Activated gamma-delta T cell treated with Interleukin-2 at 50 U/mL for 16 hours (primary cell): ENCODE measurements at places on chromosomes 12 and 14.

DNA sequence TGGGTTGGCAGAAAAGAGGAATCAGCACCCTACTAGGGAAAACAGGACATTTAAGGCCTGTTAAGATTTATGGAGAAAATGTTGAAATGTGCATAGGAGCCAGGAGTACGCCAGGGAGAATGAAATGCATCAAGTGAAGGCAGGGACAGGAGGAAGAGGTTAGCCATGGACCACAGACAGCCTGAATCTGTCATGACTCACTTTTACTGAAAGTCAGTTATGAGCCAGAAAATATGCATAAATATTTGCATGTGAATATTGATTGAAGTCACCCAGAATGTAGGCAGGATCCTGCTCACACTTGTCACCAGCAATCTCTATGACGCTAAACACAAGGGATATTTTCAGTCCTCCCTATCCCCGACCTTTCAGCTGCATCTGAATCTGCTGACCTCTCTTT, 25.1 kb upstream of the CDK17 start:
- no peak for DNase-seq

GRCh38 chr14:63939006-63939270, 86.1 kb downstream of the SYNE2 start:
- no peak for DNase-seq

- DNase-seq, result no peak
Measured at GRCh38 chr12:115507951-115508722, 769.4 kb downstream of the MED13L start.

GRCh38 chr12:58242796-58243630, 301.6 kb downstream of the ATP23 start:
- DNase-seq, result no peak

DNA sequence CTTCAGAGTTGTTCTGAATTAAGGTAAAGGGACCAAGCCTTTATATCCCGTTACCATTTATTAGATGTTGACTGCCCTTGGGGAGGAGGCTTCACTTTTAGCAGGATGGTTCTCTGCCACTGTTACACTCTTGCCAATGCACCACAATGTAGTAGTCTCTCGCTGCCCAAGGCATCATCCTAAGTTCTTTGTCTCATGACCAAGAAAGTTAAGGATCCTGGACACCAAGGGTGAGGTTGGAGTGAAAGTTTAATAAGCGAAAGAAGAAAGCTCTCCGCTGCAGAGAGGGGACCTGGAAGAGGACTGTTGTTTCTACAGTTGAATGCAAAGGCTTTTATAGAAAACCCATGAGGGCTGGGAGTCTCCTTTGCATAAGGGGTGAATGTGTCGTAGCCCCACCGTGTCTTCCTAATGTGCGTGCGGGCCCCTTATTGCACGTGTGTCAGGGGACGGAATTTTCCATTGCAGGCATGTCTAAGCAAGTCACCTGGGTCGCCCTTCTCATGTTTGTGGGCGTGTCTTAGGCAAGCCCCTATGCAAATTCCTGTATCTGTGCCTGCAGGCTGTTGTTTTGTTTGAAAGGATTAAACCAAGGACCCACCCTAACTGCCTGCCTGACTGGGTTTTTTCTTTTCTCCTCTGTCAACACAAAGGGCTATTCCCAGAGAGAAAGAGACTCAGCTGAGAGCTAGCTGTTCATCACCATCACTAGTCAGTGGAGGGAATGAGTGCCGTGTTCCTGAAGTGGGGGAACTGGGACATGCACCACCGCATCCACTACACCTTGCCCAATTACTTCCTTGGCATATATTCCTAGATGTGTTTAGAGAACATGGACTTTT, 17.6 kb upstream of the RNASE1 start:
- DNase-seq, result no peak

DNA sequence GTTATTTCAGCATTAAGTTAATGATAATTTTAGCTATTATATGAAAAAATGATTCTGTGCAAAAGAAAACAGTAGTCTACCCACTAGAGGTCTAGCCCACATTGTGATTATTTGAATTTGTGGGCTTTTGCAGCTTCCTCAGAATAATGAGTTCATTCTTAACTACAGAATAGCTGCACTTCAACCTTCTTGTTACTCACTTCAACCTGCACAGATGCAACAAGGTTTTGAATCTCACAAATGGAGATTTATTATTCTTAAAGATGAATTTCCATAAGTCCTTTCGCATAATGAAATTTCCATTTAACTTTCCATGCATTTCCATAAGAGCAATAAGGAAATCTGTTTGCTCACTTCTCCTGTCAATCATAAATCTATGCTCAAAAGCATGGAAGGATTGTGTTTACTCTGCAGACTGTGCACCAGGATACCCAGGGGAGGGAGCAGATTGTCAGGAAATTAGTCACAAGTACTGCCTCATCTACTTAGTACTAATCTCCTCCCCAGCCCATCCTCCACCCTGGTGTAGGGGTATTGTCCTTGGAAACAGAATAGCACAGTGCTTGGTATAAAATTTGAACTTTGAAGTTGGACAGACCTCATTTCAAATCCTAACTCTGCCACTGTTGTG, 24.1 kb downstream of the PTGER2 start:
- DNase-seq, result no peak

- no peak for DNase-seq
Measured at GRCh38 chr12:18723752-18724151, 14.1 kb downstream of the PLCZ1 start.

GRCh38 chr12:22925623-22926022, 300.7 kb downstream of the ETNK1 start:
- DNase-seq, result no peak
